ENCODE measurements at places on chromosomes 1 and 21. TPM values are rescaled to one million over a fixed set of nuclear protein-coding genes. Genes with fewer than 3 reads are reported as not detected.

The HLCS gene
- 18.4 TPM for total RNA-seq

The XCL2 gene
- total RNA-seq: not detected

The NOTCH2NLA gene
- total RNA-seq: 53.2 TPM

The GPX7 gene
- not detected for total RNA-seq

The CRYBG2 gene
- total RNA-seq: 17.6 TPM

Measured in Calu3 (cell line).